H9 (cell line): ENCODE measurements at places on chromosomes 7 and 10.

DNA sequence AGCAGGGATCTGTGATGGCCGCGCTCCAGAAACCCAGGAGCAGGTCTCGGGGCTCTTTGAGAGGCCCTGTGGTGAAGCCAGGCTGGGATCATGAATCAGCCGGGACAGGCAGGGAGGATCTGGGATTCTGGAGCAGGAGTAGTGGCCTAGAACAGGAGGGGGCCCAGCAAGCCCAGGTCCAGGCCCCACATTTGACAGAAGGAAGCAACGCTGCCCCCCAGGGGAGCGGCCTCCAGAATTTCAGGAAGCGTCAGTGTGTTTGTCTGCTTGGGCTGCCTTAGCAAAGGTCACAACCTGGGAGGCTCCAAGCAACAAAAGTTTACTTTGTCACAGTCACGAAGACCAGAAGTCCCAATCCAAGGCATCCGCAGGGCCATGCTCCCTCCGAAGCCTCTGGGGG, 36.8 kb downstream of the CLRN3 start:
- DNase-seq: no peak

- no peak for DNase-seq
Observed at GRCh38 chr10:5999440-6000165, 22.3 kb upstream of the IL15RA start.

DNA sequence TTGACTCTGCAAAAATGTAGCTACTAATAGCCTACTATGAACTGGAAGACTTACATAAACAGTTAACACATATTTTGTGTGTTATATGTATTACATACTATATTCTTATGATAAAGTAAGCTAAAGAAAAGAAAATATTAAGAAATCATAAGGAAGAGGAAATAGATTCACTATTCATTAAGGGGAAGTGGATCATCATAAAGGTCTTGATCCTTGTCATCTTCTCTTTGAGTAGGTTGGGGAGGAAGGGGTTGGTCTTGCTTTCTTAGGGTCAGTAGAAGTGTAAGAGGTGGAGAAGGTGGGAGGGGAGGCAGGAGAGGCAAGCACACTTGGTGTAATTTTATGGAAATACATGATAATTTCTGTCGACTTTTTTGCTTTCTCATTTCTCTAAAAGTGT, 81.3 kb downstream of the NAMPT start:
- DNase-seq: no peak

- no peak for DNase-seq
Observed at GRCh38 chr10:73139251-73139650, 28.6 kb downstream of the ECD start.

- no peak for DNase-seq
Observed at GRCh38 chr10:75487755-75488125, 56.3 kb downstream of the LRMDA start.
